8988T (cell line): ENCODE measurements at places on chromosomes 3 and 15.

DNA sequence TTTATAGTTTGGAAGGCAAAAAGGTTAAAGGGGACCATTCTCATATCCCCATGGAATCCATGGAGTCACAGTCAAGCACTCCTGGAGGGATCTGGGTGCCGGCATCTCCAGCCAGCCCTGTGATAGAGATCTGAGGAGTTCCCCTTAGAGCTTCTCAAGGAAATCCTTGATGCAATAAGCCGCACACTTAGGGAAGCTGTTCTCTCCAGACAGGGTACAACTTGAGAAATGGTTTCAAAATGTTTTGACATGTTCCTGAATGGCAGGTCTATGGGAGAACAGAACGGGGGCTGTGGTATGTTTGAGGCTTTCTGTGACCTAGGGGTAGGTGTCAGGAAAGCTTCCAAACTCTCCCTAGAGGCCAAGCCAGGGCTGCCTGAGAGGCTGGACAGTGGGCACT, 292.9 kb downstream of the TLE3 start:
- DNase-seq, result no peak

GRCh38 chr3:66487465-66487864, 13.4 kb downstream of the LRIG1 start:
- no peak for DNase-seq

GRCh38 chr3:125428216-125428830, 53.2 kb upstream of the ZNF148 start:
- DNase-seq, result no peak

DNA sequence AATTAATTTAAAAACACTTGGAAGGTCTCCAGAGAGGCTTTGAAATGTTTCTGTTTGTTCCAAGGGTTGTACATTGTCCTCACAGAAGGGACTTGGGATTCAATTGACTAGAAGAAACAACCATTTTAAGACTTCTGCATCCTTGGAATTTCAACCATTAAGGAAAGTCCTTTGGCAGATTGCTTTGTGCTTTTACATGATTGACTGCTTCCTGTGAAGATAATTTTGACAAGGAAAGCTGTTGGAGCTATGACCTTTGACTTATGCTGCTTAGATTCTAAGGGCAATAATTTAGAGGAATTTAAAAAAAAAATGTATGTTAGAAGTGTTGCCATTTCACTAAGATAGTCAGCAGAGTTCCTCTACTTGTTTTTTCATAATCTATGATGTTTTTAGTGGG, 483.9 kb upstream of the TBL1XR1 start:
- no peak for DNase-seq

DNA sequence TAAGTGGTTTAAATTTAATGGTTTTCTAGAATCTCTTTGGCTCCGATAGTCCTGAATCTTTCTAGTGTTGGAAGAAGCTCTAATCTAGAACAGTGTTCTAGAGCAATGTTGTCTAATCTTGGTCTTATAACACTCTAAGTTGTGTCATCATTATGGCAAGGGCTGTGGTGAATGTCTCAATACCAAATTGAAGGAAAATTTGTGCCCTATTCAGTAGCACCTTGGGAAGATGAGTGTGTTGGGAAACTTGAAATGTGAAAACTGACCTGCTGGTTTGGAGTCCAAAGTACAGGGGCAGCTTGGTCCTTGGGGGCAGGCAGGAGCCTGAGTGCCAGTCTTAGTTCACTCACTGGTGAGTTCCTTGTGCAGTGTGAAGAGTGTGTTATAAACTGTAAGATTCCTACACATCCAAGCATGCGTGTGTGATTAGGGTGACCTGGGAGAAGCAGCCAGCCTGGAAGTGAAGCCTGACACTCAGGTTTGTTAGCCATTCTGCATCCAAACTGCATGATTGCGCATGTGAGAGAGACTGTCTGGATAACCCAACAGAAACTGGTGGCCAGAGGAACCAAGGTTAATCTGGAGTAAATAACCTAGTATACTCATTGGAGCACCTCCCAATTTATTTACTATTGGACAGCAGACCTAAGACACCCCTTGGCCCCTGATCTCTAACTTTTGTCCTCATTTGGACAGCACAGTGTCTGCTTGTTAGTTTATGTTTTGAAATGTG, 14.6 kb downstream of the ZNF592 start:
- DNase-seq, result no peak

GRCh38 chr15:70257573-70258248, 160.0 kb upstream of the TLE3 start:
- no peak for DNase-seq

GRCh38 chr3:134369231-134369741, 5.0 kb downstream of the AMOTL2 start:
- DNase-seq, result no peak

DNA sequence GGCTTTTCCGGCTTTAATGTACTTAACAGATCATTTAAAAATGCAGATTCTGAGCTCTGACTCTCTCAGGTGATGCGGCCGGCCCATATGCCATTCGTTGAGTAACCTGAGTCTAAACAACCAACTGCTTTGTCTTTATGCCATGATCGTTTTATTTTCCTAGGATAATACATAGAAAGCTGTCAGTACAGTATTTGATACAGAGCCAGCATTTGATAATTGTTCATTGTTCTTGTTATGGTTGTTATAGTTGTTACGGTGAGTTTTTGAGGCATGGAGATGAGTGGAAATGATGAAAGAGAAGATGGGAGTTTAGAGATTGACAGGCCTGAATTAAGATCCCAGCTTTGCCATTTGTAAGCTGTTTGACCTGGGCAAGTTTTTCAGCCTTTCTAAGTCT, 40.0 kb downstream of the TMEM45A start:
- no peak for DNase-seq

DNA sequence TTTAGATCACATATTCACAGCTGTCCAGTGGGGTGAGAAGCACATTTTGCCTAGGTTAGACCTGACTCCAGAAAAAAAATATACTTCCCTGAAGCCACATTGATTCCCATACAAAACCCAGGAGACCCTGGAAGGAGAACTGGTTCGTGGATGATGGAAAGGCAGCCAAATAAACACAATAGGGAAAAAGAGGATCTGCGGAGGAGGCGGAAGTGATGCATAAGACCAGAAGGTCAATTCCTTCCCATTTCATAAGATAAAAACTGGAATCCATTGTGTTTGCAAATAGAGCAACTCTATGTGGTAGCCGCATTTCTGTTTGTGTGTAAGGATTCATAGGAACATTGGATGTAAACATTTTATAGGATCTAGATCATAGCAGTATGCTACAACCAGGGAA, 781.9 kb upstream of the GRM7 start:
- DNase-seq, result no peak

GRCh38 chr3:148833223-148833622, 5.6 kb downstream of the CPB1 start:
- no peak for DNase-seq

GRCh38 chr15:57152666-57153539, 223.4 kb upstream of the CGNL1 start:
- DNase-seq, result no peak

GRCh38 chr3:125958511-125959316, 10.3 kb upstream of the ROPN1B start:
- no peak for DNase-seq

DNA sequence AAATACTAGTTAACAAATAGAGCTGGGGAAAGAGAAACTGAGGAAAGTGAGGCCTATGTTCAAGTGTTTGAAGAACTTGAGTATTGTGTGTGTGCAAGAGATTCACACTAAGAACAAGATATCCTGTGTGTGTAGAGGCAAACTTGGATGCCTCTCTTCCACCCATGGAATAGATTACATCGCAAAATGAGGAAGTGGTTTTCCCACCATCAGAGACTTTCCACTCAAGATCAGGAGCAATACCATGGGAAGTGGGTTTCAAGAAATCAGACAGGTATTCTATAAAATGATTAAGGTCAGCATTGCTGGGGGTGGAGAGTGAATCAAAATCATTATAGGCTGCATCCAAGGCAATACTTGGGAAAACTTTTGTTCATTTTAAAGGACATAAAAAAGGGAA, 308.0 kb downstream of the FGF12 start:
- no peak for DNase-seq

DNA sequence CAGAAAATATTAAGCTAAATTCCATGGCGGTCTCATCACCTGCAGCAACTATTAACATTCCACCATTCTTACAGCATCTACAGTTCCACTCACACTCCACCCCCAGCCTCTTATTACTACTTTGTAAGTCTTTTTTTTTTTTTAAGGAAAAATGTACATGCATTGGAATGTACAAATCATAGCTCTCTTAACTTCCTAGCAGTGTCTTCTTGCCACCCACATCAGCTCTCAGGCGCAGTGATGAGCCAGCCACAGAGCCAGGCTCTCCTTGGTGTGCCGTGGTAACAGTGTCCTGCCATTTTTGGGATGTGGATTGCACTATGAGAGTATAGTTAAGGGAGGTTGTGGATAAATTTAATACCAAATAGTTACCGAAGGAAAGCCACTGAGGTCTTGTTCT, 17.8 kb downstream of the ABHD17C start:
- DNase-seq, result no peak

DNA sequence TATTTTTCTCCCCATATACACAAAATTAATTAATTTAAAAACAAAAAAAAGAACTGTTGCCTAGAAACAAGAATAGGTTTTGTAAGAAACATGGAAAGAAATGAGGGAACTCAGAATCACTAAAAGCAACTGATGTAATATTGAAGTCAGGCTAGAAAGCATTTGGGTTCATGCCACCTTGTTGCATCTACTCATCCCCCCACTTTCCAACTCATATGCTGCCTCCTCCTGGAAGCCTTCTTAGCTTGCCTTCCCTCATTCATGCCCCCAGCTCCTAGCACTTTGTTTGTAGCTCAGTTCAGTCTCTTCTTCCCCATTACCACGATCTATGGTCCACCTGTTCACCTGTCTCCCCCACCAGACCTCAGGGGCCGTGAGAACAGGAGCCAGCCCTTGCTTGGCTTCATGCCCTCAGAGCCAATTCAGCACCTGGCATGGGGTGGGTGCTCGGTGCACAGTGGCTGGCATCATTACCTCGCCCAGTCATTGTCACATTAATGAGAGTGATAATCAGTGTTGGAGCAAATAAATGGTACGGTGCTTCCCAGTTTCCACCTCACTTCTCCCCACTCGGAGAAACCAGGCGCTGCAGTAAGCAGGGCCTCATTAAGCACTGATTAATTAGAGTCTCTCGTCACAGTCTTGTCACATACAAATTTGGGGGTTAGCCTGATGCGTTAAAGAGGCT, 62.4 kb upstream of the SLC6A1 start:
- no peak for DNase-seq

DNA sequence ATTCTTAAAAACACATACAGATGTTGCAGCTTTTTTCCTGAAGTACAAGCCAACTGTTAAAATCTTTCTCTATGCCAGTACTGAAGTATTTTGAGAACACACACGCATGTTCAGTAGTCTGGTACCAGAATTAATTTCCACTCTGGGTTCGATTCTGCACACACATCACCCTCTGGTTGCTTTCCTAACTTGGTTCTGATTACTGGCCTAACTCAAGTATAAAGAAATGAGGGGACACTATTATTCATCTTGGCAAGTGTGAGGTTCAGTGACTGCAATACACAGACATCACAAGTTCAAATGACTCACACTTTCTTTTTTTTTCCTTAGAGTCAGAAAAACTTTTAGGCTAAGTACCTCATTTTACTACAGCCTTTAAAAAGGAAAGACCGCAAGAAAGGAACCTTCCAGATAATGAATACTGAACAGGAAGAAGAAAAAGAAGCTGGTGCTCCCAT, 37.4 kb upstream of the LDHAL6B start:
- no peak for DNase-seq

- no peak for DNase-seq
Observed at GRCh38 chr15:86136861-86137260, 57.2 kb downstream of the AGBL1 start.

GRCh38 chr15:48845123-48845522, 32.8 kb upstream of the EID1 start:
- no peak for DNase-seq

DNA sequence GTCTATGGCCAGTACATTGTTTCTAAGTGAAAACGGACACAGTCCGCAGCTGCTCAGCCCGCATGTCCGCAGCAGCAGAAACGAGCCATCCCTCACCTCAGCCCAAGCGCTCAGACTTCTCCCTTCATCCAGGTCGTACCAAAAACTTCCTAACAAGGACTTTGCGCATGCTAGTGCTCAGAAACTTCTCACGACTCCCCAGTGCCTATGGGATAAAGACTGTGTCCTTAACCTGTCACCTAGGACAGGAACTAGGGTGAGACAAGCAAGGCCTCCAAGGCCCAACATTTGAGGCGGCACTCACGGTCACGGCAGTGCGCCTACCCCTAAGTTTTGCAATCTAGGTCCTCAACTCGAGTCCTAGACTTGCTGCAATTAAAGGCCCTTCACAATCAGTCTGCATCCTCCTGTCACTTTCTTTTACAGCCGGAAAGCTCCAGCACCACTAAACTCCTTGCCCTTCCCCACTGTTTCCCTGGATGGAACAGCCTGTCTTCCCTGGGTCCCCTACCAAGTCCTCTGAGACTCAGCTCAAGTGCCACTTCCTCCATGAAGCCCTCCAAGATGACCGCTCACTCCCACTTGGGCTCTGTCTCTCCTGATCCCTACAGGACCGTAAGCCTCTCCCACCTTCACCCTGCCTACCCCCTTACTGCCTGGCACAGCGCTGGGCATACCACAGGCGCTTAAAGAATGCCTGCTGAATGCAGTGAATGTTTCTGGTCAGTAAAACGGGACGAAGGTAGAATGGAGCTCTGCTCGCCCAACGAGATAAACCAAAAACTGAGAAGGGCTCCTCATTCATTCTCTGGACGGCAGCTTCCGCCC, 1.2 kb downstream of the CLN6 start:
- DNase-seq, result no peak

GRCh38 chr15:34456658-34457057, 19.1 kb upstream of the GOLGA8A start:
- no peak for DNase-seq

DNA sequence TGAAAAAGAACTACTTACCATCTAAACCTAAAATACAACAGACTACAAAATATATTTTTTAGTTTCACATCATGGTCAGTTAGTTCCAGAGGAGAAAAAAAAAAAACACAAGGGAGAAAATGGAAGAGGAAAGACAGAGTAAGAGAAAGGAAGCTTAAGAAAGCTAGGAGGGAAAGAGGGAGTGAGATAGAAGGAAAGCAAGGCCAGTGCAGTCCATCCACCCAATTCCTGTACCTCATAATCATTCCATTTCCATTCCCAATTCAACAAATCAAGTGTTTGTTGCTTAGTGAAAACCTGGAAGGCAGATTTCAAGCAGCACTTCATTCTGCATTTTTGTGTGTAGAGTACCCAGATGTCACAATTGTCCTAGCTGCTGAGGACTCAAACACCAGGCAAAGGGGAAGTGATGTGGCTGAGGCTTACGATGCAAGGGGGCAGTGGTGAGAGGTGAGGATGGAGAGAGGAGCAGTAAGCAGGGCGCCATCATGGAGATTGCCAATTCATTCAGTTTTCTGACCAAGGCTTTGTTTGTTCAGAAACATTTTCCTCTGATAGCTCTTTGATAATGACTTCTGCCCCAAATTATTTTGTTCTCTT, 83.6 kb upstream of the GSK3B start:
- peak; percentile 16 for DNase-seq

GRCh38 chr3:51678641-51679040, 7.6 kb downstream of the TEX264 start:
- DNase-seq, result no peak
